Eye (tissue), 1 donor: ENCODE measurements at places on chromosomes 7 and 10.

GRCh38 chr7:36284456-36285090 lies 105.1 kb upstream of the ANLN start:
- DNase-seq: no peak

GRCh38 chr10:59181668-59182067 lies 5.2 kb downstream of the PHYHIPL start:
- peak; percentile 86 for DNase-seq

GRCh38 chr10:69470463-69471384 lies 19.5 kb downstream of the TSPAN15 start:
- DNase-seq: no peak

GRCh38 chr10:75904499-75905283 lies 473.3 kb downstream of the LRMDA start:
- DNase-seq: peak; percentile 66

DNA sequence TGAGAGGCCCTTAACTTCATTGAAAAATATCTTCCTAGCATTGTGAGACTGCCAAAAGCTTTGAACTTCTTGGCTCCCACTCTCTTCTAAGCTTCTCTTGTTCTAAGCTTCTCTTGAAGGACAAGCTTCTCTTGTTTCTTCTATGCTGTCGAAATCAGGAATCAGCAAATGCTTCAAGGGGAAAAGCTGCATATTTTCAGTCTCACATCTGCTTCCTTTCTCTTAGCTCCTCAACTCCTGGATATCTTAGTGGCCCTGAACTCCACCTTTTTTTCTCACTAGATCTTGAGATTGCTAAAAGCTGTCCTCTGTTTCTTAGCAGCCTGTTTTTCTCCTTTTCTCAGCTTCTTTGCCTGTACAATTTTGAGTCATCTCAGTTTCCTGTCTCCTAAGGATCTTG lies 73.0 kb downstream of the NEUROD6 start:
- DNase-seq: no peak

GRCh38 chr10:117410557-117410956 lies 35.3 kb upstream of the PDZD8 start:
- no peak for DNase-seq

DNA sequence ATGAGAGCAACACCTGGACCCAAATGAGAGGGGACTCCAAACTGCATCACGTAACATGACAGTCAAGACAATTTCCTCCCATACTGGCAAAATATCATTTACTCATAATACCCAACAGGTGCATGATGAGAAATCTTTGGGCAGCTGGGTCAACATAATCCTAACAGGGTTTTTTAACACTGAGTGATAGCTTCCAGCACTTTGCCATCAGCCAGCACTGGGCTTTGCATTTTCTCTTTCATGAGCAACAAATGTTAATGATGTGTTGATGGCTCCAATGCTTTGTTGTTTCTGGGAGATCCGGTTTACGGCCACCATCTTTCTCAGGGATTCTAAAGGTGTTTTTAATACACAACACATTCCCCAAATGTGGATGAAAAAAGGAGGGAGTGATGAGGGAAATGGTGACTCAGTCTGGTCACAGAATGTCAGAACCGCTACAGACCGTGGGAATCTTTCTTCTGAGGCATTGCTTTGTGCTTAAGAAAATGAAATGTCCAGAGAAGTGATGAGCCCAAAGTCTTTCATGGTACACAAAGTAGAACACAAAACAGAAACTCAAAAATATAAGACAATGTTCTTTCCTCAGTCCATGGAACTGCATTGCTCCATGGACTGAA lies 705.7 kb upstream of the IGFBP3 start:
- no peak for DNase-seq

- peak; percentile 36 for DNase-seq
These were observed 29.3 kb upstream of the CCL24 start for GRCh38 chr7:75842836-75843446.

GRCh38 chr10:121591186-121591585 lies 7.1 kb downstream of the FGFR2 start:
- no peak for DNase-seq

DNA sequence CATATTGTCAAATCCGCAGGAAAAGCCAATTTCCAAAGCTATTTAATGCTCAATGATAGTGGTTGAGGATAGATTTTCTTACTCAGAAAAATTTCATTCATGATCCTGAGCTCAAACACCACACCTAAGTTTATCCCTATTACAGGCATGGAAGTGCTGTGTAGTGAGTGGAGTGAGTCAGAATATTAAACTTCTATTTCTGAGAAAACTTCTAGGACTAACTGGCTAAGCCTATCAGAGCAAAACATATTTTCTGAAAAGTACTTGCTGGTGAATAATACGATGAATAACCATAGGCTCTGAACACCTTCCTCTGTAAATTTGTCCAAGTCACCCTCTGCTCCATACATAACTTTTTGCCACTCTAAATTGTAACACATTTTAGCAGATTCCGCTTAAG lies 221.5 kb downstream of the SUGCT start:
- DNase-seq: no peak

GRCh38 chr7:19030281-19030680 lies 87.2 kb downstream of the TWIST1 start:
- no peak for DNase-seq

DNA sequence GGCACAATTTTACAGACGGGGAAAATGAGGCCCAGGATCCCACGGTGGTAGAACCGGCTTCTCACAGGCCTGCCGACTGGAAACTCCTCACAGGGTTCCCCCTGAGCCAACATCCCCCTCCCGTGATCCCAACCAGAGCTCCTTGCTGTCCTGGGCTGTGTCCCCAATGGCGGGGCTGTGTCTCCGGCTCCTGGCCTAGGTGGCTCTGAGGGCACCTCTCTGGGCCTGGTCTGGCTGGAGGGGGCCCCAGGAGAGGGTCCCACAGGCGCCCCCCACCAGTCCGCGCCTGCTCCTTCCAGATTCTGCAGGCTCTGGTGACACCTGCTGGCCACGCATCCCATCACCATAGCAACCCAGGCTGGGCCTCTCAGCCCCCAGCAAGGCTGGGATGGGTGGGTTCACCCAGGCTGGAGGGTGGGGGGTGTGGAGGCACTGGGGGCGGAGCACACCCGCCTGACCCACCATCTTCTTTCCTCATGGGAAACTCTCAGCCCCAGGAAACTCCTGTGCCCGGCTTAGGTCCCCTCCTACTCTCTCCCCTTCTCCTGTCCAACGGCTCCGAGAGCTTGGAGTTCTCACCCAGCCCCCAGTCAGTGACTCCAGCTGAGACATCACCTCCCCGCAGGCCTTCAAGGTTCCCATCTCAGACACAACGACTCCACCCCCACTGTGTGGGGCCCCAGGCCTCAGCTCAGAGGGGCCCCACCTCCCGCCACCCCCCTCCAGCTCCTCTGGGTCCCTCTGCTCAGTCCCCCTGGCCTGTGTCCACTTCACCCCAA lies 27.1 kb upstream of the TNRC18 start:
- DNase-seq: peak; percentile 90

GRCh38 chr7:45236666-45237065 lies 79.1 kb downstream of the RAMP3 start:
- no peak for DNase-seq

GRCh38 chr7:128069373-128070364 lies 38.4 kb upstream of the LRRC4 start:
- DNase-seq: no peak

DNA sequence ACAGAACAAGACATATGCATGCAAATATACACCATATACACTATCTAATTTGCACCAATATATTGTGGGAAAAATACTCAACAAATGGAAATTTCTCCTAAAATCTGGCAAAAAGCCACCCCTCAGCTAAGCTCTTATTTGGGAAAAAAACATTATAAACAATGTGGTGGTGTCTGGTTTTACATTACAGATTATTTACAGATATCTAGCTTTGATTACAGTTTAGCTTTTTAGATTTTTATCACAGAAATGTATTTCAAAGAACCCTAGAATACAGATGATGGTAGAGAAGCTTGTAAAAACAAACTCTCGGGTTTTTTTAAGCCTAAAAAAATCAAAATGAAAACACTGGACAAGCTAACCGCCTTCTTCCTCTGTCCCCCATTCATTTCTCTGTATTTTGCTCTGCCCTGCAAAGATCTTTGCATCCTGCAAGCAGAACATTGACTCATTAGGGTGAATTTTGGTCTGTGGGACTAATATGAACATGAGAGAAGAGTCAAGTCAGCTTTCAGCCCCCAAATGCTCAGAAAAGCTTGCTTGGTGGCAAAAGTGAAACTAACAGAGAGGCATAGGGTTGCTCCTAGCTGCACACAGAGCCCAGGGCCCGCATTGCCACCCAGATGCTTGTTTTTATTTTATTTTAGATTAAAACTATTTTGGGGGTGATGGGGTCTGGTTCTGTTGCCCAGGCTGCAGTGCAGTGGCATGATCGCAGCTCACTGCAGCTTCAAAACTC lies 88.8 kb upstream of the LYZL1 start:
- no peak for DNase-seq

DNA sequence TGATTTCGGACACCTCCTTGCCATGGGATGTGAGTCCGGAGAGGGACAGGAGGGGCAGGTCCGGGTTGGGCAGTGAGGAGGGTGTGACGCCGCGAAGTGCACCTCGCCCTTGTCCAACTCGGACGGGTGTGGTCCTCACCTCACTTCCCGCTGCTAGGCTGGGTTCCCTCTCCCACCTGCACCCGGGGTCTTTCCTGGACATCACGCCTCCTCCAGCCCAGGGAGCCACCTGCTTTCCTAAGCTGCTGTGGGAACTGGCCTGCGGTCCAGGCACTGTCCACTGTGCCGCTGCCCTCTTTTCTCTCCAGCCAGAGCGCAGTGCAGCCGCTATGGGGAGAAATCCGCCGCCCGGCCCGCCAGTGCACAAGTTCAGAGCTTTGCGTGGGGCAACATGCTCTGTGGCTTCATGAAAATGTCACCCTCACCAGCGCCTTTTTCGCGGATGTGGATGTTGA lies 45.0 kb upstream of the ZNF716 start:
- no peak for DNase-seq

GRCh38 chr7:100802951-100803350 lies 24.4 kb downstream of the EPHB4 start:
- no peak for DNase-seq

DNA sequence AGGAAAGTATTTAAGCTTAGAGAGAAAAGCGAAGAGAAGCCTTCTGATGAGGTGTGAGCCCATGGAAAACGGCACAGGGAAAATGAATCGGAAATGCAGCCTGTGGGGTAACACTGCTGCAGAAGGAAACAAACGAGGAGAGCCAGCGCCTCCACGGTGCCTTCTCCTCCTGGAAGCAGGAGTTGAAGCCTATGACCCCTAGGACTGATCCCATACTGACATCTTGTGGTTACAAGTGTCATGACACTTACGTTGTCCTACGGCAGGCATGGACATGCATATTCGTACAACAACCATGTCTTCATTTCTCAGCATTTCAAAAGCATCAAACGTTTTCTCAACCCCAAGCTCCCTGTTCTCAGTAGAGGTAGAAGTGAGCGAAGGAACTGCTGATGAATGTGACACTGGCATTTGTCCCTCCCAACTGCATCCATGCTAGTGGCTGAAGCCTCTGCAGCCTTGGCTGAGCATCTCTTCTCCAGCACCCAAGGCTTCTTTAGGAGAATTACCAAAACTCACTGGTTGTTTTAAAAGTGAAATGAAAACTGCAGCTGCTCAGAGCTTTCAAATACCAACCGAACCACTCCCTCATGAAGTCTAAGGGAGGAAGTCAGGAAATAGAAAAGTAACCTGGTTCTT lies 160.2 kb downstream of the JAZF1 start:
- DNase-seq: peak; percentile 92

- DNase-seq: no peak
These were observed 1.6 kb downstream of the HOXA13 start for GRCh38 chr7:27198138-27198841.

- no peak for DNase-seq
These were observed 74.6 kb downstream of the XRCC2 start for GRCh38 chr7:152601305-152601798.

DNA sequence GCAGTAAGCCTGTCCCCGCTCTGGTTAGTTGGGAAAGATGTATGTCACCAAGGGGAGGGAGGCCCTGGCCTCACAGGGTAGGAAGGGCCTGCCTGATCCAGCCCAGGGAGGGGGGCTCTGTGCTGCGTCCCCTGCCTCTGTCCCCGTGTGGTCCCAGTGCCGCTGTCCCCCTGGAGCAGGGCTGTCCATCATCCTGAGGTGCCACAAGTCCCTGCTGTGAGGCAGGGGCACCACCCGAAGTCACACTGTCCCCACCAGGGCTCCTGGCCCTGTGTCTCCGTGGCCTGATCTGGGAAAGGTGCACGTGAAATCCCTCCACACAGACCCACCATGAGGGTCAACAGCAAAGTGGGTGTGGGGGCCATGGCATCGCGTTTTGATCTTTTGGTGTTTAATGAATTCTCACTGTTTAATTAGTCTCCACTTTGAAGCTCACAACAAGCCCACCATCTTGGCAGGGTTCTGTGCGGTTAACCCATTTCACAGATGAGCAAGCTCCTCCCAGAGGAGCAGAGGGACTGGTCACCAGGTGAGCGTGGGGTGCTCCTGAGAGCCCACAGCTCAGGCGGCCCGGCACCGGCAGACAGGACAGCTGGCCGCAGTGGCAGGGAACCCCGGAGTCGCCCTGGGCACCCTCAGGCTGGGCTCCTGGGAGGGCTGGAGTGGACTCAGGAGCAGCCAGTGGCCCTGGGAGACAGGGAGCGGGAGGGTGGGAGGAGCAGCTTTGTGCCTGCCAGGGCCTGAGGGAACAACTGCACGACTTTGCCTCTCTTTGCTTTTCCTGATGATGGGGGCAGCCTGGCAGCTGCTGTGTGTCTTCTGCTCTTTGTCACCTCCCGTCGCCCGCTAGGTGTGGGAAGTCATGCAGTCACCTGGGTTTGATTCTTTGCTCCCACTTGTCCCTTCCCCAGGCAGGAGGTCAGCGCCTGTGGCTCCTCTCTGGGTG lies 12.0 kb upstream of the CRYGN start:
- DNase-seq: no peak

DNA sequence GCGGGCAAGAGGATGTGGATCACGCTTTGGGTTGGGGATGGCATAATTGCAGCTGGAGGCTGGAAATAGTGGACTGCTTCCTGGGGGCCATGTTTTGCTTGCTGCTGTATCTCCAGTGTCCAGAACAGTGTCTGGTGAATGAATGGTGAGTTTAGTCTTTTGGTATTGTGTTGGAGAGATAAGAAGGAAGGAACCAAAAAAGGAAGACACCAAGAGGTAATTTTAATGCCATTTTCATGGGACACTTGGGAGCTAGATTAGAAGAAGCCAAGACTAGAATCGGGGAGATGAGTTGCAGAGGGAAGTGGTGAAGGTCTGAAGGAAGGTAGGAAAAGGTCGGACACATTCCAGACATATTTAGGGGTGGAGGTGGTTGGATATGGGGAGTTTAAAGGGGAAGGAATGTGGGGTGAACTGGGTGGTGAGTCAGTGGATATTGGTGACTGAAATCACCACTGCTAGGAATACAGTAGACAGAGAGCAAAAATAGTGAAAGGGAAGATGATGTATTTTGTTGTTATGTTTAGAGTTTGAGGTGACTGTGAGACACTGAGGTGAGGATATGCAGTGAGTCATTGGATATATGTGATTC lies 76.7 kb downstream of the CCNY start:
- DNase-seq: no peak

DNA sequence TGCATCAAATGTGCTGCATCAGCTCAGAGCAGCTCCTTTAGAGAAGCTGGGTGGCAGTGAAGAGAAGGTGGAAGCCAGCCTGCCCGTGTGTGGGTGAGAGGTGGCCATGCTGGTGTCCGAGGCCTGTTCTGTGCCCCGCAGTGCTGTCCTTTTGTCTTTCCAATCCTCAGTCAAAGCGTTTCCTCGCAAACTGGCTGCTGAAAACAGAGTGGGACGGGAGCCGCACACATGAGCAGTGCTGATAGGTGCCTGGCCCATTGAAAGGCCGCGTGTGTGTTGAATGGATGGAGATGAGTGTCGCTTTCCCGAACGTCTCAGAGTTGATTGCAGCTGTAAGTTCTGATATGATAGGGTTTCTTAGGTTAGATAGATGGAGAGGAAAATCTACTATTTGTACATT lies 39.3 kb downstream of the WDR37 start:
- no peak for DNase-seq

- DNase-seq: peak; percentile 84
These were observed 1.1 kb downstream of the DDIT4 start for GRCh38 chr10:72274730-72275350.
